ENCODE measurements at places on chromosomes 3 and 15.
A peak's percentile ranks its signal among the peaks of the same experiment; 100 is the strongest.

- H3K27me3 ChIP-seq = no peaks in the 10 kb centered on the region
- no peak overlapping the region for H3K4me3 ChIP-seq
- DNase-seq = no peak
- no peak overlapping the region for H3K27ac ChIP-seq
- H3K4me1 ChIP-seq = no peaks in the 10 kb centered on the region
Observed at GRCh38 chr3:142746646-142747045, 22.8 kb downstream of the TRPC1 start.

DNA sequence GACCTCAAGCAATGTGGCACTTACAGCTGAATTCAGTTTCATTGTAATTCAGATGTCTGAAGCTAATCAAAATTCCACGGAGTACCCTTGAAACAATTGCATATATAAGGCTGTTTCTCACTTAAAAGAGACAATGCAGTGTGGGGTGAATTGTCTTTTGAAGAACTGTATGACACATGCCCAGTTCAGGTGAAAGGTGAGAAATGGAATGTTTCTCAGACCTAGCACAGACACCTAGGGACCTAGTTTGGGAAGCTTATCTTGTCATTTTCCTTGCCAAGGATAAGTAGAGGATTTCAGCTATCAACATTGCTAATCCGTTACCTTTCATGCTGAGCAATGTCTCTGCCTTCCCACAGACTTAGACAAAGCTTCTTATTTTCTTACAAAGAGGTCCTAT, 36.3 kb downstream of the MBNL1 start:
- H3K27me3 ChIP-seq = no peaks in the 10 kb centered on the region
- no peaks in the 10 kb centered on the region for H3K36me3 ChIP-seq
- H3K27ac ChIP-seq = no peak overlapping the region

DNA sequence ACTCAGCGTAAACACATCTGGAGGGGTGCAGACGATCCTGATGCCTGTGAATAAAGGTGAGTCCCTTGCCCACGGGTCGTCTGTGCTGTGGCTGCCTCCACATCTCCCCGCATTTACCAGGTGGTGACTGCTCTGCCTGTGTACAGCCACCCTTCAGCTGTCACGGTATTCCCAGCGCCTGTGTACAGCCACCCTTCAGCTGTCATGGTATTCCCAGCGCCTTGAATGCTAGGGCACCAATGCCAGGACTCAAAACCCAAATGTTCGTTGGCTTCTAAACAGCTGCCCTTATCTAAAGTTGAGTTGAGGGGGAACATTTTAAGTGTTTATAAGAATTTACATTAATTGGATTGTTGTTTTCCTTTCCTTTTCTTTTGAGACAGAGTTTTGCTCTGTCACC, 27.4 kb downstream of the MAP6D1 start:
- DNase-seq = no peak
- no peak overlapping the region for H3K4me3 ChIP-seq
- peaks cover 50% of the 10 kb centered on the region for H3K36me3 ChIP-seq
- H3K27ac ChIP-seq = no peak overlapping the region
- H3K27me3 ChIP-seq = no peaks in the 10 kb centered on the region

DNA sequence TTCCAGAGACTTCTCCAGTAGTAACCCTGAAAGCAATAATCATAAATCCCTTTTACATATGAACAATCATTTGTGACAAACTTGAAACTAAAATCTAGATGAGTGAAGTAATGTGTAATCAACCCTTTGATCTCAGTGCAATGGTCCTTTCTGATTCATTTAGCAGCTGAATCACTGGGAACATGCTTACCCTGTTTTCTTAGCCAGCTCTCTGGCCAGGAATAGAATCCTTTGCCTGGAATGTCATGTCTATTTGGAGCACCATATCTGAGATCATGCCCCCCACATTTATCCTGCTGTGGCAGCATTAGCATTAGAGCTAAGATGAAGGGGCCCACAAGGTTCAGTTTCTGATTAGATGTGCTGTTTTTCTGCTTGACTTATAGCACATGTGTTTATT, 309.8 kb downstream of the OXSM start:
- H3K36me3 ChIP-seq = no peaks in the 10 kb centered on the region
- H3K27me3 ChIP-seq = no peaks in the 10 kb centered on the region
- peaks cover 17% of the 10 kb centered on the region for H3K4me1 ChIP-seq
- H3K27ac ChIP-seq = peak overlapping the region; percentile 16

- no peaks in the 10 kb centered on the region for H3K36me3 ChIP-seq
- DNase-seq = no peak
- peak overlapping the region; percentile 40 for H3K27ac ChIP-seq
- peaks cover 19% of the 10 kb centered on the region for H3K4me1 ChIP-seq
- no peak overlapping the region for H3K4me3 ChIP-seq
- H3K27me3 ChIP-seq = no peaks in the 10 kb centered on the region
Observed at GRCh38 chr15:36643551-36643950, 64.1 kb downstream of the CDIN1 start.

- H3K27me3 ChIP-seq = no peaks in the 10 kb centered on the region
- peaks cover 28% of the 10 kb centered on the region for H3K36me3 ChIP-seq
- H3K4me1 ChIP-seq = peaks cover 21% of the 10 kb centered on the region
- DNase-seq = no peak
Observed at GRCh38 chr15:64687688-64688087, 87.7 kb downstream of the RBPMS2 start.

GRCh38 chr3:176867681-176868663, 329.3 kb downstream of the TBL1XR1 start:
- peaks cover 7% of the 10 kb centered on the region for H3K4me1 ChIP-seq
- no peak for DNase-seq
- H3K4me3 ChIP-seq = no peak overlapping the region

- H3K27me3 ChIP-seq = no peaks in the 10 kb centered on the region
- H3K36me3 ChIP-seq = no peaks in the 10 kb centered on the region
- no peak overlapping the region for H3K27ac ChIP-seq
Observed at GRCh38 chr3:68876112-68876713, 56.1 kb downstream of the TAFA4 start.

- H3K4me1 ChIP-seq = peaks cover 21% of the 10 kb centered on the region
- no peak overlapping the region for H3K4me3 ChIP-seq
- DNase-seq = peak; percentile 64
- H3K36me3 ChIP-seq = peaks cover 6% of the 10 kb centered on the region
Observed at GRCh38 chr3:136350557-136350956, 100.4 kb downstream of the PCCB start.

GRCh38 chr15:52104532-52105004, 8.0 kb downstream of the BCL2L10 start:
- DNase-seq = no peak
- H3K36me3 ChIP-seq = no peaks in the 10 kb centered on the region
- no peak overlapping the region for H3K27ac ChIP-seq
- H3K27me3 ChIP-seq = no peaks in the 10 kb centered on the region

DNA sequence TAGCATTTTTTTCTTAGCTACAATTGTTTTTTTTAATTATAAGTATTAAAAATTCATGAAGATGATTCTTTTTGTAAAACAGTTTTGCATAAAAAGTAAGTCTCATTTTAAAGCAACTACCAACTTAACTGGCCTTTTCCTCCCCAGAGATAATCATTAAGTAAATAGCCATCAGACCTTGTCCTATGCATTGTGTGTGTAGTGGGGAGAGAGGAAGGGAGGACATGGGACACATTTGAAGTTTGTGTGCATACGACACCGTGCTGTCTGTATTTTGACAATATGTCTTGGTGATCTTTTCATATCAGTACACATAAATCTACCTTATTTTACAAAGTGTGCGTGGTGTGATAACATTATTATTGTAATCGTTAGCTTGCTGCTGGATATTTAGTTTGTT, 8.1 kb downstream of the SNRPN start:
- peaks cover 3% of the 10 kb centered on the region for H3K4me1 ChIP-seq
- H3K27me3 ChIP-seq = no peaks in the 10 kb centered on the region
- H3K36me3 ChIP-seq = peaks cover 20% of the 10 kb centered on the region
- H3K27ac ChIP-seq = no peak overlapping the region
- H3K4me3 ChIP-seq = no peak overlapping the region

- H3K4me1 ChIP-seq = no peaks in the 10 kb centered on the region
- no peak for DNase-seq
- H3K36me3 ChIP-seq = no peaks in the 10 kb centered on the region
- H3K27ac ChIP-seq = no peak overlapping the region
- H3K4me3 ChIP-seq = no peak overlapping the region
Observed at GRCh38 chr15:44261007-44261706, 27.4 kb upstream of the GOLM2 start.

DNA sequence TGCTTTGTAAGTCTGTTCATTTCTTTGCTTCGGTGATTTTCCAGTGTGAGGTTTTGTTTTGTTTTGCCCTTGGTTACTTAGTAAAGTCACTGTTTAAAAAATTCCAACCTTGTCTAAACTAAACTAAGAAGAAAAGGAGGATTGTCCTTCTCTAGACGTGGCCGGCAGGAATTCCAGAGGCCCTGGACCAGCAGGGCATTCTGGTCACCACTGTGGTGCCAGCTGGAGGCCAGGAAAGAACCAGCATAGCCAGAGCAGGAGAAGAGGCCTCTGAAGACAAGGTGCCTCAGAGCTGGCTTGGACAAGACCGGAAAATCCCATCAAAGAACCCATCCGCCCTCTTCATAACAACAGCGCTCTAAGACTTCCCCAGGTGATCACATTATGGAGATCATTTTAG, 8.2 kb downstream of the PLOD2 start:
- H3K27me3 ChIP-seq = no peaks in the 10 kb centered on the region
- H3K36me3 ChIP-seq = peaks cover 3% of the 10 kb centered on the region
- peak overlapping the region; percentile 82 for H3K27ac ChIP-seq
- no peak overlapping the region for H3K4me3 ChIP-seq

GRCh38 chr3:59082106-59082505, 32.3 kb upstream of the CFAP20DC start:
- no peak for DNase-seq
- no peak overlapping the region for H3K27ac ChIP-seq

DNA sequence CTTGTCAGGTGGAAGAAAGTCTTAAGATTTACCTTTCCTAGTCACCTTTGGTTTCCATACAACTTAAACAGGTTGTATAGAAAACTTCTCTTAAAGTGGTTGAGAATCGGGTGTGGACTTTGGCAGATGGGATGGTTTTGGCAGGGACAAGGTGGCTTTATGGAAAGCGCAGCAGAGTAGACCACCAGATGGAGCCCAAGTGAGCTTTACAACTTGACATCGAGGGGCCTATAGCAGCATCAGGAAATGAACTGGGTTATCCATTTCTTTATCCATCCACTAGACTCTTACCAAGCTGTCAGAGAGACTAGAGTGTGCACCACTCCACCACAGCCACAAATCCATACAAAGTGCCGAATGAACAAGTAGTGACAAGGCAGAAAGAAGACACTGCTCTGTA, 85.3 kb upstream of the MBNL1 start:
- peak; percentile 63 for DNase-seq
- H3K27ac ChIP-seq = no peak overlapping the region
- H3K36me3 ChIP-seq = no peaks in the 10 kb centered on the region
- no peak overlapping the region for H3K4me3 ChIP-seq

DNA sequence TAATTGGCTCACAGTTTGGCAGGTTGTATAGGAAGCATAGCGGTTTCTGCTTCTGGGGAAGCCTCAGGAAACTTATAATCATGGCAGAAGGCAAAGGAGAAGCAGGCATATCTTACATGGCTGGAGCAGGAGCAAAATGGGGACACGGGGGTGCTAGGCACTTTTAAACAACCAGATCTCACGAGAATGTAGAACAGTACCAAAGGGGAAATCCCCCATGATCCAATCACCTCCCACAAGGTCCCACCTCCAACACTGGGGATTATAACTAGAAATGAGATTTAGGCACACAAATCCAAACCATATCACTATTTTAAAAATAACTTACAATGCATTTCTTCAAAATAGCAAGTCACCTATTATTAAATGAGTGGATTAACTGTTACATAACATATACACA, 47.1 kb upstream of the ANKRD28 start:
- no peak overlapping the region for H3K27ac ChIP-seq
- no peaks in the 10 kb centered on the region for H3K4me1 ChIP-seq
- no peaks in the 10 kb centered on the region for H3K36me3 ChIP-seq

GRCh38 chr3:97102641-97103040, 288.2 kb downstream of the EPHA6 start:
- H3K4me1 ChIP-seq = no peaks in the 10 kb centered on the region
- H3K36me3 ChIP-seq = no peaks in the 10 kb centered on the region
- no peak overlapping the region for H3K4me3 ChIP-seq
- no peaks in the 10 kb centered on the region for H3K27me3 ChIP-seq
- no peak overlapping the region for H3K27ac ChIP-seq
- DNase-seq = no peak

DNA sequence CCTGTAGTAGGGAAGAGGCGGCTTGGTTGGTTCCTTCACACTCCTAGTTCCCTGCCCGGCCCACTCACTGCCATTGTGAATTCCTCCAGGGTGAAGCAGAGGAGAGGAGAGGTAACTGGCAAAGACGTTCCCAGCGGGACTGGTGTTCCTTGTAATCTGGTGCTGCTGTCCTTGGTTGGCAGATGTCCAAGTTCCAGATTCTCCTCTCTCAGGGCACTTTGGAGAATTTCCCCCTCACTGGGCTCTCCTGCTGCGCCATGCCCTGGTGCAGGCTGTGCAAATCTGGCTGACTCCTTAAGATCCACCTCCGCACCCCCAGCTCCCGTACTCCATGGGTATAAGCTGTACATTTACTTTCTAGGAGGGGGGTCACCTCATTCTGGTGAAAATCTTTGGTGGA, 37.3 kb downstream of the THSD4 start:
- no peaks in the 10 kb centered on the region for H3K36me3 ChIP-seq
- H3K4me3 ChIP-seq = no peak overlapping the region
- H3K27ac ChIP-seq = no peak overlapping the region
- peak; percentile 12 for DNase-seq
- no peaks in the 10 kb centered on the region for H3K27me3 ChIP-seq
- peaks cover 10% of the 10 kb centered on the region for H3K4me1 ChIP-seq

DNA sequence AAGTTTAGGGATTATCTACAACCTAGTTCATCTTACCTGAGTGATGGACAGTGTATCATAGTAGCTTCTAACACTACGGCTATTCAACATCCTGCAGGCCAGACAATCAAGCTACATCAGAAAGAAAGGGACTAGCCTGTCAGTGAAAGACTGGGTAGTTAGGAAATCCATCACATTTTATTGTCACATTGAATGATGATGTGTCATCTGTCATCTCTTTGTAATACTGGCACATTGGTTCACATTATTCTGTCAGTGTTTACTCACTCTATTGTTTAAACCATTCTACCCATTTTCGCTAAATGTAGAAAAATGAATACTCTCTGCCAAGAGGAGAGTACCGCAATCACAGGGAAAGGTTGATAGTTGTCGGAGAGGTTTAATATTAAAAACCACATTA, 1155.8 kb downstream of the TUSC7 start:
- H3K4me1 ChIP-seq = no peaks in the 10 kb centered on the region
- H3K4me3 ChIP-seq = no peak overlapping the region
- no peaks in the 10 kb centered on the region for H3K36me3 ChIP-seq
- no peak overlapping the region for H3K27ac ChIP-seq
- H3K27me3 ChIP-seq = peaks cover 2% of the 10 kb centered on the region

- no peaks in the 10 kb centered on the region for H3K27me3 ChIP-seq
- DNase-seq = no peak
- H3K4me3 ChIP-seq = no peak overlapping the region
- H3K27ac ChIP-seq = no peak overlapping the region
Observed at GRCh38 chr15:70597056-70597603, 166.2 kb downstream of the UACA start.

GRCh38 chr3:120670576-120670975, 11.5 kb downstream of the HGD start:
- H3K27me3 ChIP-seq = no peaks in the 10 kb centered on the region
- no peaks in the 10 kb centered on the region for H3K4me1 ChIP-seq
- H3K36me3 ChIP-seq = no peaks in the 10 kb centered on the region
- DNase-seq = no peak

Measured in cardiac muscle cell (in vitro differentiated cells and primary cell).